Karpas-422 (cell line): ENCODE measurements at places on chromosomes 11 and 22. TPM values are rescaled to one million over a fixed set of nuclear protein-coding genes. Genes with fewer than 3 reads are reported as not detected.

DNA sequence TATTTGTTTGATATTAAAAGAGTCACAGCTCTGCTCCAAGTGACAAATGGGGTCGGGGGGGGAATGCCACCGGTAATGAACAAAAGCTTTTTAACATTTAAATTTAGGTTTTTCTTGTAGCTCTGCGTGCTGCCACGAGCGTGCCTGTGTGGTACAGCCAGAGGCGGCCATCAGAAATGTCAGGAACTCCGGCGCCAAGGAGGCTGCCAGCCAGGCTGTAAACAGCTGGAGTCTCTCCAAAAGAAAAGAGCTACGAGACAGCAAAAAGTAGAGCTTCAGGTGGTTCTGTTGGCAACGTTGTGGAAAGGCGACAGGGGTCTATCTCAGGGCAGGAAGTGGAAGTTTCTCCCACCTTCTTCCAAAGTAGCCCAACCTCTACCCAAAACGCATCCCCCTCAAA is 532.8 kb downstream of the OPCML start:
- DNase-seq: no peak

The OOSP3 gene
- not detected in 2 replicates for total RNA-seq

The TUBA8 gene
- 1.5 and 3.0 TPM in 2 replicates for total RNA-seq

GRCh38 chr11:355581-356458 is 13.5 kb upstream of the B4GALNT4 start:
- peak; percentile 63 for DNase-seq

- no peak for DNase-seq
Observed at GRCh38 chr11:106012744-106013143, 9.3 kb downstream of the MSANTD4 start.

The RNF169 gene
- total RNA-seq: 18.8 and 47.0 TPM in 2 replicates

GRCh38 chr11:104089481-104089880 is 53.0 kb downstream of the DDI1 start:
- peak; percentile 87 for DNase-seq

- DNase-seq: peak; percentile 84
Observed at GRCh38 chr11:363948-364761, 5.1 kb upstream of the B4GALNT4 start.

DNA sequence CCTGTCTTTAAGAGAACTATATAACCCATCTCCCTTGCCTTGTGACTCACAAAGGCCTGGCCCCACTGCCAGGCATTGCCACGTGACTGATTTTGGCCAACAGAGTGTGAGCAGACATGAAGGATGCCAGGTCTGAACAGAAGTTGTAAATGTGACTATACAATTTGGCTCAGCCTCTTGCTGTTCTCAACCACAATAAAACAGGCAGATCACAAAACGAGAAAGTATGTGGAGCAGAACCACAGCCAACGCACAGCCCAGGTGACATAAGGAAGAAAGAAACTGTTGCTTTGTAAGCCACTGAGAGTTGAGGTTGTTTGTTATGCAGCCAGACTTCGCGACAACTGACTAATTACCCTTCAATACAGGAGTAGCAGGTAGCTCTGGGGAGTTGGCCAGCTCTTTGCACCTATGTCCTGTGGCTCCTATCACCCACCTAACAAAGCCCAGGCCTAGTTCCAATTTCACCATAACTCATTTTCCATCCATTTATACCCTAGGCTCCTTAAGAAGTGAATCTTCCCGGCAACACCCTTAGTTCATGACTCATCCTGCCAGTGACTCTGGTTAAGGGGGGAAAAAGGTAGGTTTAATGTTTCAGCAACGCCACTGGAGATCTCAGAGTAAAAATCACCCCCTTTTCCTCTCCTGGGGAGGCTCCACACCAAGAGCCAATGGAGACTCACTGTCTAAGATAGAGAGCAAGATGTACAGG is 53.7 kb downstream of the GALNT18 start:
- DNase-seq: no peak

GRCh38 chr11:125069008-125069407 is 5.9 kb downstream of the SLC37A2 start:
- no peak for DNase-seq

The ACCSL gene
- total RNA-seq: not detected in 2 replicates

The MIOX gene
- 0.93 and 3.9 TPM in 2 replicates for total RNA-seq

DNA sequence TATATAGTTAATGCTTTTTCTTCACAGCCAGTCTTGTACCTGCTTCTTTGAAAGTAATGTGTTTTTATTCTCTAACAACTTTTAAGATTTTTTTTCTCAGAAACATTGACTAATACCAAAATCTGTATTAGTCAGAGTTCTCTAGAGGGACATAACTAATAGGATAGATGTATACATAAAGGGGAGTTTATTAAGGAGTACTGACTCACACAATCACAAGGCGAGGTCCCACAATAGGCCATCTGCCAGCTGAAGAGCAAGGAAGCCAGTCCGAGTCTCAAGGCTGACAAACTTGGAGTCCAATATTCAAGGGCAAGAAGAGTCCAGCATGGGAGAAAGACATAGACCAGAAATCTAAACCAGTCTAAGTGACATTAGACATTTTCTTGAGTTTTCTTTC is 140.0 kb downstream of the RAB38 start:
- no peak for DNase-seq

GRCh38 chr11:99320769-99321290 is 300.1 kb downstream of the CNTN5 start:
- no peak for DNase-seq

DNA sequence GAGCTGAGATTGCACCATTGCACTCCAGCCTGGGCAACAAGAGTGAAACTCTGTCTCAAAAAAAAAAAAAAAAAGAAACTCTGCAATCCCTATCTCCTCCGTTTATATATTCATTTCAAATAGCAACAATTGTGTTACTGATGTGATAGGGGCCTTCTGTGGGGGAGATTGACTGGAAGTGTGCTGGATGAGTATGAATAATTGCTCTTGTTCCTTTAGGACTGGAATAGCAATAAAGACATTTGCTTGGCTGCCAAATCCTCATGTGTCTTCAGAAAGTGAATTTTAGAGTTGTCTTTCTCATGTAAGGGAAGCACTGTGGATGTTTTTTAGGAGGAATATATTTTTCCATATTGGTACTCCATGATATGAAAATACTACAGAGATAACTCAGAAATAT is 21.1 kb upstream of the ME3 start:
- no peak for DNase-seq
